ENCODE measurements at places on chromosomes 5 and 9.

DNA sequence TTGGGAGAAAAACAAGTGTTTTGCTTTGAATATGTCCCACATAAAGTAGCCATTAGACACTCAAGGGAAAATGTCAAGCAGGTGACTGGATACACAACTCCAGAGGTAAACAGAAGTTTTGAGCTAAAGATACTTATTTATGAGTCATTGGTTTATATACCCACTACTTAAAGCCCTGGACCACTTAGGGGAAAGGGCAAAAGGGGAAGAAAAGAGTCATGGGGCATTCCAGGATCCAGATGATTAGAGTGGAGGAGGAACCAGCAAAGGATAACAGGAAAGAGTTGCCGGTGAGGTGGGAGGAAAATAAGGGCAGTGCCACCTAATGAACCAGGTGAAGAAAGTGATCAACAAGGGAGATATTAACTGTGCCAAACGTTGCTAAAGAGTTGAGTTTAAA lies 254.2 kb upstream of the NR4A3 start:
- DNase-seq, result no peak

GRCh38 chr5:98175474-98175873 lies 598.0 kb upstream of the RGMB start:
- DNase-seq, result no peak

GRCh38 chr5:167812871-167813270 lies 478.6 kb upstream of the WWC1 start:
- no peak for DNase-seq

DNA sequence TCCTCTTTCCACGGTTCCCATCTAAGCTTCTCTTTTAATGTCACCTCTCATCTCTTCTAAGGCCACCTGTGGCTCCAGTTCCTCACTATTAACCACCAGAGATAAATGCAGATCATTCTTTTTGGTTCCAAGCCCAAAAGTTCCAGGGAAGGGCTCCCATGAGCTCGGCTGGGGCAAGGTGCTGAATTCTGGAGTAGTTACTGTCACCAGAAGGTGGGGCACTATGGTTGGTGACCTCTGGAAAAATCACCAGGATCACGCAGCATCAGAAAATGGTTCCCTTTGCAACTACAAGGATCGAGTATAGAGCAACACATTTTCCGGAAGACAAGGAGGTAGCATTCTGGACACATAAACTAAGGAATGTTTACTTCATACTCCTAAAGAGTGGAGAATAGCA lies 528.7 kb upstream of the DAP start:
- no peak for DNase-seq

DNA sequence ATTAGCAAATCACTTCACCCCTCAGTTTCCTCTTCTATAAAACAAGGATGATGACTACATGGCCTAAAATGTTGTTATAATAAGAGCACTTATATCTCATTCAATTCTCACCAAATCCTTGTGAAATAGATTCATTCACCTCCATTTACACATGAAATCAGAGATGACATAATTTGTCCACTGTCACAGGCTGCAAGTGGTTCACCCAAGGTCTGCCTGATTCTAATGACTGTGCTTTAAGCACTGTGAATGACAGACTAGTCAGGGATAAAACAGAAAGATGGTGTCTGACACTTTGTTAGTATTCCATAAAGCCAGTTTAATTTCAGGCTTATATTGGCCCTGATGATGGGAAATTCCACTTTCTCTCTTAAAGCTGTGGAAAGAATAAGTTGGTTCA lies 209.5 kb downstream of the MAPKAP1 start:
- no peak for DNase-seq

GRCh38 chr9:127448112-127448805 lies 2.9 kb downstream of the RPL12 start:
- no peak for DNase-seq

DNA sequence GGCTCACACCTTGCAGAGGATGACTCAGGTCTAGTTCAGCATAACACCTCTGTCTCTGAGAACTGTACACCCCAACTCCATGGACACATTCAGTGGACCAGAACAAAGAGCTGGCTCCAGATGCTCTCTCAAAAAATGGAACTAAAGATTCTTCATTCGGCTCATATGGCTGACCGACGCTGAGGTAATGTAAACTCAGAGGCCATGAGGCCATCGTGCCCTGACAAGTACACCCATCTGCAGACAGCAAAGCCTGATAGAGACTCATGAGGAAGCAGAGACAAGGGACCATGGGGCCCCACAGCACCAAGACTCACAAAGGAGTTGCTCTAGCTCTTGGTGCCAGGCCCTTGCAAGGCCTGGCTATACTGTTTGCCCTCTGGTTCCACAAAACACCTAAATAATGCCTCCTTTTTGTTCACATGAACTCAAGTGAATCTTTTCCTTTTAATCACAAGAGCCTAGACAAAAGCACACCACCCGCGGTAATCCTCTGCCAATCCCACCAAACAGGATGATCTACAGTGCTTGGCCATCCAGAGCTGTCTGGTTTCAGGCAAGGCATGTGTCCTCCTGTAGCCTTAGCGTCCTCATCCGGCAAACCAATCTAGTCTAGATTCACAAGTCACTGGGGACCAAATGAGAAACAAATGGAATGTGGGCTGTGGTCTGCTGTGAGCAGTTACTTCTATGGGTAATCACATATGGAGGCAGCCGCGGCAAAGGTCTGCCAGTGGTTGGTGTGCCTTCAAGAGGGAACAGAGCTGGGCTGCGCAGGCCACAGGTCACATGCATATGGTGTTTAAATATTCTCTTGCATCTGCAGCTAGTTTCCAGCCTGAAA lies 22.7 kb downstream of the MED27 start:
- no peak for DNase-seq

- DNase-seq, result no peak
Measured at GRCh38 chr9:607417-607816, 234.1 kb upstream of the DMRT1 start.

DNA sequence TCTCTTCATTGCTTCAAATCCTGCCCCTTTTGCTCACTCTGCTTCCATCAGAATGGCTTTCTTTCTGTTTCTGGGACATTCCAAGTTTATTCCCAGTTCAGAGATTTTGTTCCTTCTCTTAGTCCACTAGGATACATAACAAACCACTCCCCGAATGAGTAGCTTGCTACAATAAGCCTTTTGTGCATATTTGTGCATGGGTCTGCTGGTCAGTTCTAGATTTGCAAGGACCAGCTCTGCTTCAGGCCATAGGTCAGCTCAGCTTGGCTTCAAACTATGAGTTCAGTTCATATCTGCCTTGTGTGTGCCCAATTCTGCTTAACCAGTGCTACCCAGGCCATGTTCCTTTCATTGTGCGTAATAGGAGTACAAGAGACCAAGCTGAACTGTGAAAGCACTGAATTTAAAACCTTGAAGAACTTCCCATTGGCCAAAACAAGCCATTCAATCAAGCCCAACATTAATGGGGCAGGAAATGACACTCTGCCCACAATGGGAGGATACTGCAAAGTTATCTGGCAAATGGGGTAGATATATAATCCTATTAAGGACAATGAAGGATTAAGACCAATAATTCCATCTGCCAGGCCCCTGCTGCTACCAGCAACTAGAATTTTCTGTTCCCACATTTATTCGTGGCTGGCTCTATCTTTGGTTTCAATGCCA lies 328.8 kb downstream of the PRELID2 start:
- no peak for DNase-seq

GRCh38 chr9:104833696-104834095 lies 69.8 kb downstream of the NIPSNAP3B start:
- no peak for DNase-seq

GRCh38 chr9:76232861-76233489 lies 161.3 kb downstream of the RFK start:
- no peak for DNase-seq

DNA sequence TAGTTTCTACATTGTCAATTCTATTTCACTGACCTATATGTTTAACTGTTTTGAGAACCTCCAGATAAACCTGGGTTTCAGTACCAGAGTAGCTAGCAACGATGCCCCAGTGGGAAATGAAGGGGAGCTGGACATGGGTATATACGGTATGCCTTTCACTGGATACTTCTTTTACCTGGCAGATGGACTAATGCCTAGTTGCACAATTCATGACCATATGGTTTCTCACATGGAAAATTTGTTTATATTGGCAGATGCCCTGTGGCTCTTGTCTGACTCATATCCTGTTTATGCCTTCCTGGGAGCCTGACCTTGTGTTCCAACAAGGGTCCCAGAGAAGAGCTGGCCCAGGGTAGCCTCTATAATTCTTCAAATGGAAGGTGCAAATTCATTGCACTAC lies 144.1 kb downstream of the MAT2B start:
- peak; percentile 25 for DNase-seq

GRCh38 chr5:89342106-89342876 lies 459.3 kb upstream of the MEF2C start:
- DNase-seq, result no peak

- no peak for DNase-seq
Measured at GRCh38 chr5:170363671-170364070, 25.5 kb downstream of the KCNMB1 start.

DNA sequence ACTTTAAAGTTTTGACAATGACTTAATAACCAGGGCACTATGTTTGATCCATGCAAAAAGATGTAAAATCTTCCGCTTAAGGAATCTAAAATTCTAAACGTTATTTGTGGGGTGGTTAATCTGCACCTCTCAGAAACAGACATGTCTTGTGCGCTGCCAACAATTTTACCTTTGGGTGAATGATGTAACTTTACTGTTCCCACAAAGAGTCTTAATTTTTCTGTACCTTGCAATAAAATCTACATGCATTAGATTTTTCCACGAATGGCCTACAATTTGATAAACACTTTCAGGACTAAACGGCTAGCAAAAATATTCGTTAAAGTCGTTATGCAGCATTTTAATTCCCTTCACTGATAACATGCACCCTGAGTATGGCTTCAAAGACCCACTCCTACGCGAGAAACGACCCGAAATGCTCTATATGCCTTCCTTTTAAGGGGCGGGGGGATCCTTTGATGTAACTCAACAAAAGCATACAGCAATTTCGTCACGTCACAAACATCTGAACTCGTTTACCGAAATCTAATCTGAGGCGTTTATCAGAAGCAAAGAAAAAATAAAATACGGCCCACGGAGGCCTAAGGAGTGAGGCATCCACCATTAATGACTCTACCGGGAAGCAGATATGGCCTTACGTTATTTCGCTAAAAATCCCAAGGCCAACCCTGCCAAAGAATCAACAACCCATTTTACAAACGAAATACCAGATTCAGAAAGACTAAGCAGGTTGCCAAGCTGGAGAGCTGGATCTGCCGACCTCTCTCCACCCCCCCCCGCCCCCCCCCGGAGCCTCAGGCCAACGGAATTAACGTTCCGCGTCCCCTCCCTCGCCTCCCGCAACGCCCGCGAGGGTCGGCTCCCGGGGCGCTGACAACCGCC lies 621 bp downstream of the AK6 start:
- DNase-seq, result no peak

GRCh38 chr9:76575761-76576160 lies 116.8 kb downstream of the GCNT1 start:
- no peak for DNase-seq

DNA sequence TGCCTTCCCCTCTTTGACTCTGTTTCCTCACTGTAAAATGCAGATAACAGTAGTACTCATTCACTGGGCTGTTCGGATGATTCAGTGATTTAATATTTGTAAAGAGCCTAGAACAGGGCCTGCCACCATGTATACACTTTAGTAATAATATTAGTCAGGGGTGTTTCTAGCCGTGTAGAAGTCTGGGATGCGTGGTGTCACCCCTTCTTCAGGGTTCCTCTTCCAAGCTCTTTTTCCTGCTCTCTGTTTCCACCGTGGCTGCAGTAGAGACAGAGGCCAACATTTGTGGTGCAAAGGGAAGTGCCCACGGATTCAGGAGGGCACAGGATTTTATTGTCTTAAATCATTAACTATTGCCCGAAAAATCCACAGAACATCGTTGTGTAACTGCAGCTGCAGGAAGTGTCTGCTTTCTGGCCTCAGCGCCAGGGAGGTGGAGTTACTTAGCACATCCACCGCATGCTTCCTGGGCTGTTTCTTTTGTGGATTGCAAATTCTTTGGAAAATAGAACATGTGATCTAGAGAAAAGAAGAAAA lies 61.7 kb downstream of the TRIO start:
- no peak for DNase-seq

DNA sequence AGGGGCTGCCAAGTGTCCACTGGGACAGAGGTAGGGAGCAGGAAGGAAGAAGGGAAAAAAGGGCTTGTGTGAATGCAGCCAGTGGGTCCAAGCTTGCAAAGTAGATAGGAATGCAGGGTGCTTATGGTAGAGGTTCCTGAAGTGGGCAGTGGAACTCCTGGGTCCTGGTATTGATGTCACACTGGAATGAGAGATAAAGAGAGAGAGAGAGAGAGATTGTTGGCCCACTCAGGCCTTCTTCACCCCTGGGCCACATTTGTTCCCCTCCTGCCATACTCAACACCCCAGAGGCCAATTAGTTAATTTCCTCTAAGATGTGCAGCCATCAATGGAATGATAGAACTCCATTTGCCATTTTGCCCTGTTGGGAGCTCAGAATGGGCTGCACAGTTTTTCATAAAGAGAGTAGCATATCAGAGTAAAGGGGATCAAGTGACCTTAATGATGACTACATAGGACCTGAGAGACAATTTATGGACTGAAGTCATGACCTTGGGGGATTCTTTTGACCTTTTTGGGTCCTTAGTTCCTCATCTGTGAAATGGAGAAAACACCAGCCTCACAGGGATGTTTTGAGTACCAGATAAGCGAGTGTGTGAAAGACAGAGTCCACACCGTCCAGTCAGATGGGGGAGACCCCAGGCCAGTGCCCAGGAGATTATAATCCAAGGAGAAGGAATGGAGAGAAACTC lies 52.9 kb downstream of the PPARGC1B start:
- DNase-seq, result no peak

DNA sequence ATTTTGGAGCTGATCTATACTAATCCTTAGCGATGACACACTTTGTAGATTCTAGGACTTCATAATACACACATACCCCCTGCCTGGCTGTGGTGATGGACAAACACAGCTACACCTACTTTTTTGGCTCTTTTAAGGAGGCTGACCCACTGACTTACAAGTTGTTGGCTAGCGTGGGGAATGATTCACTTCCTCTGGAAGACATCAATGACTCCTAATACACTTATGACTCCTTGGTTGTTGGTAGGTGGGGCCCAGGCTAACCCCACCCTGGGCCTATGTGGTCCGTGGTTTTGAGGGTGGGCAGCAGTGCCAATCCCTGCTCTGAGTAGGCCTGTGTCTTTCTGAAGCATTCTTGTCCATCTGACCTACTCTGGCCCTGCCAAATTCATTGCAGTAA lies 144.4 kb downstream of the SLC12A2 start:
- DNase-seq, result peak; percentile 17

GRCh38 chr9:93155716-93156474 lies 21.8 kb upstream of the NINJ1 start:
- DNase-seq, result no peak
